ENCODE measurements at places on chromosomes 4 and X. TPM values are rescaled to one million over a fixed set of nuclear protein-coding genes. Genes with fewer than 3 reads are reported as not detected.

The MAGT1 gene
- total RNA-seq: 39.5 TPM

DNA sequence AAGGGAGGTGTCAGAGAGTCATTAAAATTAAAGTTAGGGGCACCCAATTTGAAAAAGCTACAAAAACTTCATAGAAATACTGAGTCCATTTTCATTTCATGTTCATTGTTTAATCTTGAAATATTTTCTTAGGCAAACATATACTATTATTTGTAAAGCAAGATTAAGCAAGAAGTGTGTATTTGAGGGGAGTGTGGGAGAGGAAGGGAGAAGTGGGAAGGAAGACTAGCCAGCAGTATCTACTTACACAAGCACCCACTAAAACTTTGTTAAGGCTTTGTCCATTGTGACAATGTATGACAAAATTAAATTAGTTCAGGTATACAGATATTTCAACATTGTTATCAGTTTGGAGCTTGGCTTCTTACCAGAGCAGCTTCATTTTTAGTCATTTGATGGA, 222.9 kb downstream of the ARHGAP24 start:
- no peak overlapping the region for H3K4me3 ChIP-seq
- H3K36me3 ChIP-seq: no peaks in the 10 kb centered on the region
- H3K27me3 ChIP-seq: no peaks in the 10 kb centered on the region
- no peak for DNase-seq
- no peak overlapping the region for H3K27ac ChIP-seq

GRCh38 chr4:178387756-178388155, 945.5 kb upstream of the AGA start:
- DNase-seq: no peak
- no peaks in the 10 kb centered on the region for H3K27me3 ChIP-seq
- no peaks in the 10 kb centered on the region for H3K4me1 ChIP-seq
- no peak overlapping the region for H3K27ac ChIP-seq
- H3K36me3 ChIP-seq: no peaks in the 10 kb centered on the region

DNA sequence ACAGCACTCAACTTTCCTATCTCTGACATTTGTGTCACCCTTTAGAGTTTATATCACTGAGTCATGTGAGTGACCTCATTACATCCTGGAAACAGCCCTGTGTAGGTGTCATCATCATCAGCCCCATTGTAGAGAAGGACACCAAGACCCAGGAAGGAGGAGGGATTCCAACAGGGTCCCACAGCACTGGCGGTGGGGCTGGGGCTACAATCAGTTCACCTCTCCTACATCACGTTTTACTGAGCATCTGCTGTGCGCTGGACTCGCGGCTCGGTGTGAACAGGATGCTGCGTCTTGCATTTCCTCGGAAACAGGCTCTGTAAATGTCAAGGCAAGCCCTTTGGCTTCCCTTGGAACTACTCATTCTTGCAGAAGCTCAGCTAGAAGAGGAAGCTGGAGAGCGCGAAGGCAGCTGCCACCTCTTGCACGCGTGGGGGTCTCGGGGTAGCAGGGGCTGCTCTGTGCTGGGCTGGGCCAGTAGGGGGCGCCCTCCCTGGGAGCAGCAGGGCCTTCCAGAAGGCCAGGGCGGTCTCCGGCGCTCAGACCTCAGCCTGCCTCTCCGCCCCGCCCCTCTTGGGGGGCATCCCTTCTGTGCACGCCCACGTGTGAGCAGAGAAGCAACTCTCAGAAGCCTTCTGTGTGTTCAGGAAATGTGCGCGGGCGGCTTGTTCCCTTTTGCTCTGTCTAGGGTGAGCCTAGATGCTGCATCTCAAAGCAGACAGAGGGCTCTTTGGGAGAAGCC, 29.0 kb downstream of the REELD1 start:
- H3K4me1 ChIP-seq: peaks cover 12% of the 10 kb centered on the region
- H3K27me3 ChIP-seq: no peaks in the 10 kb centered on the region
- no peak overlapping the region for H3K27ac ChIP-seq

DNA sequence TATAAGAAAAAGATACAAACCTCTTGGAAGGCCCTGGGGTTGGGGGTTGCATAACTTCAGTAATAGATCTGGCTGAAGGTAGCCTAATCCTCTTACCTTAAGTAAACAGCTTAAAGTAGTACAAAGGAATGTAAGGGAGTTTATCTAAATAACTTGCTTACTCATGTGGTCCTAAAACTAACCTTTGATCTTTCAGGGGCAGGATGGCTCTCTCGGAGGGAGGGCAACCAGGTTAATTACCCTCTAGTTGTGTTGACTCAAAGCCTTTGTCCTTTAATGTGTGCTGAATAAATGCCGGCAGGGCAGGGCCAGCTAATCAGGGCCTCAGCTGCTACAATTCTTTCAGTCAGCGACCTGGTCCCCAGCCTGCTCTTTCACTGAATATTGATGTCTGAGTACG, 822.0 kb upstream of the SLIT2 start:
- H3K36me3 ChIP-seq: no peaks in the 10 kb centered on the region
- no peaks in the 10 kb centered on the region for H3K4me1 ChIP-seq
- no peaks in the 10 kb centered on the region for H3K27me3 ChIP-seq

- no peaks in the 10 kb centered on the region for H3K36me3 ChIP-seq
- peaks cover 7% of the 10 kb centered on the region for H3K4me1 ChIP-seq
- DNase-seq: no peak
- H3K4me3 ChIP-seq: no peak overlapping the region
- no peaks in the 10 kb centered on the region for H3K27me3 ChIP-seq
- H3K27ac ChIP-seq: no peak overlapping the region
These were observed 22.9 kb upstream of the SGMS2 start for GRCh38 chr4:107801766-107802211.

The SMARCAD1 gene
- 33.6 TPM for total RNA-seq

- DNase-seq: no peak
- H3K4me1 ChIP-seq: no peaks in the 10 kb centered on the region
- H3K27ac ChIP-seq: no peak overlapping the region
- no peaks in the 10 kb centered on the region for H3K27me3 ChIP-seq
These were observed 437.1 kb upstream of the CTSO start for GRCh38 chr4:156390599-156391324.

DNA sequence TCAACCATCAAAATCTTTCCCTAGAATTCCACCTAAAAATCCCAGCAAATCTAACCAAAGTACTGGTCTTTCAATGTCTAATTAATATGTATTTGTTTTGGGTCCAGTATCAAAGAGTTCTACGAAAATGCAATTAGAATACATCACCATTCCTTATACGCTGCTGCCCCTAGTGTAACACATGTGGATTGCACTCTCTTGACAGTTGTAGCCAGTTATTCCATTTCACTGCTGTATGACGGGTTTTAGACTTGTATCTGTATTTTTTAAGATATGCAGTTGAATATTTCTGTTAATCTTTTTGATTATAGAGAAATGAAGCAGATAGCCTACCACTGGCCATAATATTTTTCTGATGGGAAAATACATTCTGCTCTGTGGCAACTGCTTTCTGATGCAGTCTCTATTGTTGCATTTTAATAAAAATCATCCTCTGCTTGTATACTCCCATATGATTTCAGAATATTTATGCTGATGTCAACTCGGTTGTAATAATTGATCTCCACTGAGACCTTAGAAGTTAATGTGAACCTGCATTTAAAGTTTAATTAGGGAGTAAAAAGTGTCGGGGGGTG, 17.1 kb upstream of the PAGE2B start:
- no peak overlapping the region for H3K4me3 ChIP-seq
- H3K27me3 ChIP-seq: no peaks in the 10 kb centered on the region
- H3K27ac ChIP-seq: no peak overlapping the region
- H3K4me1 ChIP-seq: no peaks in the 10 kb centered on the region

- no peak overlapping the region for H3K4me3 ChIP-seq
- no peak for DNase-seq
- H3K27me3 ChIP-seq: no peaks in the 10 kb centered on the region
These were observed 562.8 kb upstream of the IGFBP7 start for GRCh38 chr4:57672846-57673433.

The ETFDH gene
- total RNA-seq: 22.2 TPM

DNA sequence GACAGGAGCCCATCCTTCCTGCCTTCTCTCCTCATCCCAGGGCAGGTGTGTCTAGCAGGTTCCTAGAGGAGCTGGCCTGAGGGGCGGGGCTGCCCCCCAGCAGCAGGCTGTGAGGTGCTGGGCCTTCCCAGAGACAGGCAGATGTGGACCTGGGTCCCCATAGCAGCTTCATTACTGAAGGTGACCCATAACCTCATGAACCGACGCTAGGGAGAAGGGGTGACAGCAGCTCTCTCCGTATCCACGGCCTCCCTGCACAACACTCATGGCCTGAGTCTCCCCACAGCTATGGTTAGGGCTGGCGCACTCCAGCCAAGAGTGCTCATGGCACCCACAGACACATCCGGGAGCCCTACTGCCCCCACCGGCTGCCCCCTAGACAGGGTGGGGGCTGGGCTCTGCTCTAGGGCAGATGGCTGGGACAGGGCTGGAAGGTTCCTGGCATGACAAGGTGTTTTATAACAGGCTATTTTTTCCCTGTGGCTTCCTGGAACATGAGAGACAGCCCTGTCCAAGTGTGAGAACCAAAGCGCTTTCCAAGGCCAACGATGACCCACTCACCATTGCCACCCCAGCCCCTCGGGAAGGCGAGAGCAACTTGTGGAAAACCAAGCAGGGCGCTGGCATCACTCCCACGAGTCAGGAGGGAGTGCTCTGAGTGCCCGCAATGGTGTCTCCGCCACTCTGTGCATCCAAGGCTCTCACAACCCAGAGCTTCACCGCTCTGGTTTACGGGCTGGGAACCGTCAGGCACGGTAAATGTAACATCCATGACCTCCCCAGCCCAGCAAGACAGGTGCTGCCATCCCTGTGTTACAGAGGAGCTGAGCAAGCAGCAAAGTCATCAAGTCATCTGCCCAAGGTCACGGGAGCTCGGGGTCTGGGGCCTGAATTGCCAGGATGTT, 59.8 kb downstream of the ACOX3 start:
- H3K27ac ChIP-seq: no peak overlapping the region
- H3K36me3 ChIP-seq: no peaks in the 10 kb centered on the region
- no peaks in the 10 kb centered on the region for H3K4me1 ChIP-seq
- no peaks in the 10 kb centered on the region for H3K27me3 ChIP-seq
- no peak for DNase-seq

The FABP2 gene
- total RNA-seq: not detected

The AGA gene
- 7.6 TPM for total RNA-seq

- no peaks in the 10 kb centered on the region for H3K4me1 ChIP-seq
- no peak overlapping the region for H3K4me3 ChIP-seq
- no peaks in the 10 kb centered on the region for H3K36me3 ChIP-seq
- H3K27ac ChIP-seq: no peak overlapping the region
- no peaks in the 10 kb centered on the region for H3K27me3 ChIP-seq
- no peak for DNase-seq
These were observed 53.1 kb downstream of the ATXN3L start for GRCh38 chrX:13266641-13267345.

- H3K36me3 ChIP-seq: no peaks in the 10 kb centered on the region
- H3K27me3 ChIP-seq: no peaks in the 10 kb centered on the region
- H3K4me1 ChIP-seq: no peaks in the 10 kb centered on the region
These were observed 1286.6 kb downstream of the FSTL5 start for GRCh38 chr4:160877087-160877790.

DNA sequence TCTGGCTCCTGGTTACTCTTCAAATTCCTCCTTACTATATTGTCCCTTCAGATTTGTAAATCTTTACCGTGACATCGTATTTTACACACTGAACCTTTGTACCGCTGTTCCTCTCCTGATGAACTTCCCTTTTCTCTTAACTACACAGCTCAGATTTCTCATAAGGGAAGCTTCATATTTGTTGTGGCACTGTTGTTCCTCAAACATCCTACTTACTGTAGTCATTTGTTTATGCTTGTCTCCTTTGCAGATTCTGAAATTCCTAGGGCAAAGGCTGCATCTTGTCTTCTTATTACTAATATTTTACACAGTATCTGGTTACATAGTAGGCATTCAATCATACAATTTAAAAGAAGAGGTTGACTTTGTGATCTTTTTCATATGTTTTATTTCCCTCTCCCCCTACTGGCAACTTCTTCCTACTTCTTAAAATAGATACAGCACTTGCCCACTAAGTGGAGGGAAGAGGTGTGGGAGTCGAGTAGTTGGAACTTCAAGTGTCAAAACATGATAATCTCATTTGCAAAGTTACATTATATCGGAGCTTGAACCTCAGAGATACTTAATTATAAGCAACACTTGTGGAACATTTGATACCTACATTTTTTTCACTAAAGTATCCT, 50.0 kb downstream of the TET2 start:
- H3K36me3 ChIP-seq: no peaks in the 10 kb centered on the region
- peak; percentile 6 for DNase-seq
- no peak overlapping the region for H3K4me3 ChIP-seq
- no peak overlapping the region for H3K27ac ChIP-seq
- peaks cover 2% of the 10 kb centered on the region for H3K4me1 ChIP-seq
- no peaks in the 10 kb centered on the region for H3K27me3 ChIP-seq

DNA sequence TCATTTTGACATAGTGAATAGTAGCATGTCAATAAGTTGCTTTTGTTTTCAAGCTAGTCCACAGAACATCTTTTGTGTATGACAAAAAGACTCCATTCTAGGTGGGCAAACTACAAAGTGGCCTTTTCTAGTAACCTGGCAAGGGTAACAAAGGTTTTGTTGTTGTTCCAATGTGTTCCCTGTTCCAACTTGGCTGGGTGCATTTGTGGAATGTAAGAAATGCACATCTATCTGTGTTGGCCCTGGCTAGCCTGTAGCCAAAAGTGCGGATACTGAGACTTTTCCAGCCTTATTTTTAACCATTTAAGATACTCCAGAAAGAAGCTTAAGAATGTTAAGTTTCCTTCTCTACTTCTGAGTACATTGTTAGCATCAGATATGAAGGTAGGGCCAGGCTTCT, 118.7 kb upstream of the CHRDL1 start:
- H3K27ac ChIP-seq: no peak overlapping the region
- no peak overlapping the region for H3K4me3 ChIP-seq
- H3K27me3 ChIP-seq: no peaks in the 10 kb centered on the region
- no peak for DNase-seq
- no peaks in the 10 kb centered on the region for H3K36me3 ChIP-seq

- no peaks in the 10 kb centered on the region for H3K36me3 ChIP-seq
- peaks cover 4% of the 10 kb centered on the region for H3K4me1 ChIP-seq
- H3K27ac ChIP-seq: no peak overlapping the region
- no peaks in the 10 kb centered on the region for H3K27me3 ChIP-seq
- DNase-seq: no peak
These were observed 61.6 kb downstream of the SAT1 start for GRCh38 chrX:23844502-23845138.

- H3K27me3 ChIP-seq: no peaks in the 10 kb centered on the region
- no peak for DNase-seq
- H3K27ac ChIP-seq: no peak overlapping the region
- H3K36me3 ChIP-seq: no peaks in the 10 kb centered on the region
These were observed 295.8 kb downstream of the GBA3 start for GRCh38 chr4:22988526-22988925.

The CDS1 gene
- 14.6 TPM for total RNA-seq

GRCh38 chr4:38560768-38561558, 103.0 kb upstream of the KLF3 start:
- DNase-seq: no peak
- no peaks in the 10 kb centered on the region for H3K27me3 ChIP-seq
- H3K27ac ChIP-seq: no peak overlapping the region
- no peaks in the 10 kb centered on the region for H3K4me1 ChIP-seq
- H3K4me3 ChIP-seq: no peak overlapping the region
- H3K36me3 ChIP-seq: no peaks in the 10 kb centered on the region

GRCh38 chr4:164615964-164616363, 138.0 kb upstream of the SMIM31 start:
- no peak overlapping the region for H3K4me3 ChIP-seq
- H3K27ac ChIP-seq: no peak overlapping the region
- no peaks in the 10 kb centered on the region for H3K4me1 ChIP-seq
- no peaks in the 10 kb centered on the region for H3K27me3 ChIP-seq

The RAP2C gene
- total RNA-seq: 19.9 TPM

- H3K4me3 ChIP-seq: no peak overlapping the region
- H3K36me3 ChIP-seq: no peaks in the 10 kb centered on the region
- no peak overlapping the region for H3K27ac ChIP-seq
- no peaks in the 10 kb centered on the region for H3K27me3 ChIP-seq
These were observed 25.7 kb downstream of the PJA1 start for GRCh38 chrX:69139516-69139915.

The DGKK gene
- not detected for total RNA-seq

The UGT2B15 gene
- 0.17 TPM for total RNA-seq
